Spinal cord (tissue), 10 donors: ENCODE measurements at places on chromosomes 13 and 19. TPM values are rescaled to one million over a fixed set of nuclear protein-coding genes. Genes with fewer than 3 reads are reported as not detected.
A peak's percentile ranks its signal among the peaks of the same experiment; 100 is the strongest.

- no peak overlapping the region for H3K27ac ChIP-seq
- H3K4me3 ChIP-seq = no peak overlapping the region
- no peaks in the 10 kb centered on the region for H3K36me3 ChIP-seq
- H3K27me3 ChIP-seq = peaks cover 2% of the 10 kb centered on the region
Measured at GRCh38 chr19:18070181-18070580, 16.6 kb downstream of the IL12RB1 start.

GRCh38 chr19:16825312-16826052 lies 3.7 kb upstream of the SIN3B start:
- peak; percentile 86 for DNase-seq
- H3K27me3 ChIP-seq = no peaks in the 10 kb centered on the region
- peak overlapping the region; percentile 70 for H3K27ac ChIP-seq
- H3K4me3 ChIP-seq = peak overlapping the region; percentile 26
- no peaks in the 10 kb centered on the region for H3K36me3 ChIP-seq

- peak; percentile 81 for DNase-seq
- no peaks in the 10 kb centered on the region for H3K36me3 ChIP-seq
- H3K27ac ChIP-seq = peak overlapping the region; percentile 62
- peaks cover 26% of the 10 kb centered on the region for H3K4me1 ChIP-seq
Measured at GRCh38 chr19:3336680-3337523, 29.5 kb upstream of the NFIC start.

DNA sequence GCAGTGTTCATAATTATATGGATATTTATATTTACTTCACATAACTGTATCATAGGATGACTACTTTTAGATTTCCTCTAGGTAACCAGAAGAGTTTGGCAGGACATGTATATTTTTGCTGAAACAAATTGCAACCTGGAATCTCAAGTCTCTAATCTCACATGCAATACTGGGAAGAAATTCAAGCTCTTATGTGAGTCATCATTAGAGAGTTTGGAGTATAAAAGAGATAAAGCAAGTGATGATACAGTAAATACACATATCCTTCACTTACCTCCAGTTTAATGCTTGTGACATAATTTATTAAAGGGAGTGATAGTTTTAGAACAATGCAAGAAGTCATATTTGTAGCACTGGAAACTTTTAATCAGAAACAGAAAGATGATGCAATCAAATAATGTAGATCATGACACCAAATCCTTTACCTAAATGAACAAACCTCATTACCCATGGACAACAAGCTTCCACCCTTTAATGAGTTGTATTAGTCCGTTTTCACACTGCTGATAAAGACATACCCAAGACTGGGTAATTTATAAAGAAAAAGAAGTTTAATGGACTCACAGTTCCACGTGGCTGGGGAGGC lies 15.8 kb upstream of the OR7A17 start:
- no peaks in the 10 kb centered on the region for H3K4me1 ChIP-seq
- peaks cover 7% of the 10 kb centered on the region for H3K27me3 ChIP-seq
- no peak overlapping the region for H3K27ac ChIP-seq
- no peak for DNase-seq

GRCh38 chr13:99087098-99087953 lies 109.5 kb upstream of the DOCK9 start:
- no peaks in the 10 kb centered on the region for H3K36me3 ChIP-seq
- peaks cover 12% of the 10 kb centered on the region for H3K27me3 ChIP-seq
- DNase-seq = peak; percentile 74
- H3K27ac ChIP-seq = peak overlapping the region; percentile 84
- peak overlapping the region; percentile 84 for H3K4me3 ChIP-seq

- H3K27ac ChIP-seq = no peak overlapping the region
- H3K4me3 ChIP-seq = no peak overlapping the region
- peaks cover 12% of the 10 kb centered on the region for H3K4me1 ChIP-seq
- DNase-seq = no peak
- H3K27me3 ChIP-seq = no peaks in the 10 kb centered on the region
Measured at GRCh38 chr13:24222756-24223155, 62.2 kb downstream of the SPATA13 start.

GRCh38 chr19:47863514-47863936 lies 4.5 kb downstream of the TPRX2 start:
- peaks cover 3% of the 10 kb centered on the region for H3K4me1 ChIP-seq
- DNase-seq = peak; percentile 87
- H3K27me3 ChIP-seq = no peaks in the 10 kb centered on the region
- no peak overlapping the region for H3K4me3 ChIP-seq

DNA sequence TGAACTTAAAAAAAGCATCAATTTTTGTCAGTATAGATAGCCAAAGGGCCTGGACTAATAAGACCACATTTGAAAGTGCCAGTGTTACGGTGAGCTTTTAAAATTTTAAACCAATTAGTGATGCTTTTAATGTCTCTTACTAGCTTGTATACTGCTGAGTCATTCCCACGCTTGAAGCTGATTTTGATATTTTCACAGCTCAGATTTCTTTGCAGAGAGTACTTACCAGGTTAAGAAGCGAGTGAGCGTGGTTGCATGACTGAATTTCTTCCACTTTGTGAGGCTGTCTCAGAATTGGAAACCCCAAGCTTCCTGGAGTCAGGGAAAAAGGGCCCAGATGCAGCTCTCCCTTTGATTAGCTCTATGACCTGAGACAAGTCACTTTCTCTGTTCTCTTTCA lies 74.5 kb upstream of the NBEA start:
- DNase-seq = no peak
- H3K4me1 ChIP-seq = no peaks in the 10 kb centered on the region
- H3K36me3 ChIP-seq = no peaks in the 10 kb centered on the region
- H3K4me3 ChIP-seq = no peak overlapping the region
- H3K27me3 ChIP-seq = no peaks in the 10 kb centered on the region

DNA sequence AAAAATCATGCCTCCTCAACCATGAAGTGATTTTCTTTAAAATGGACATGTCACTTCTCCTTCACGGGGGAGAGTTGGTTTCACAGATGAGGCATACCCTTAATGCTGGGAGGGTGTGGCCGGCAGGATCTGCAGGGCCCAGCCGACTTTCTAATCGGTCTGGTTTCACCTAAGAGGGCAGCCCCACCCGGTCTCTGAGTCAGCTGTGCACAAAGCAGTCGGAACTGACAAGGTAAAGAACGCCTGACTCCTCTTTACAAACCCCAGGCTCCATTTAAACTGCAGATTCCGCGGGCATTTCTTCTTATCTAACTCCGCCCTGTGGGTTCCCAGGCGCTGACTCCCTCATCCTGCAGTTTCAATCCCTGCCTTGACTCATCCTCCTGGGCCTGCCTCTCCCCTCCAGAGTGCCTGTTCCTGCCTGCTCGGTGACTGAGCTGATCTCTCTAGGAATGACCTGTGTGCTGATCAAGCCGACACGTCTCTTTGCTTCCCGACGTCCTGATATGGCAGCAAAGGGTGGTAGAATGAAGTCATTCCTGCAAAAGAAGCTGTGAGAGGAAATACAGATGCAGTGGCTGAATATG lies 63.4 kb downstream of the EFNB2 start:
- H3K4me1 ChIP-seq = peaks cover 15% of the 10 kb centered on the region
- no peak overlapping the region for H3K4me3 ChIP-seq
- H3K27me3 ChIP-seq = peaks cover 4% of the 10 kb centered on the region
- peak overlapping the region; percentile 59 for H3K27ac ChIP-seq
- H3K36me3 ChIP-seq = no peaks in the 10 kb centered on the region

- DNase-seq = no peak
- no peaks in the 10 kb centered on the region for H3K4me1 ChIP-seq
- no peak overlapping the region for H3K27ac ChIP-seq
- H3K27me3 ChIP-seq = no peaks in the 10 kb centered on the region
Measured at GRCh38 chr13:90535421-90535820, 812.1 kb upstream of the MIR17HG start.

- no peak overlapping the region for H3K27ac ChIP-seq
- peaks cover 5% of the 10 kb centered on the region for H3K4me1 ChIP-seq
- no peak for DNase-seq
- H3K27me3 ChIP-seq = no peaks in the 10 kb centered on the region
- H3K4me3 ChIP-seq = no peak overlapping the region
Measured at GRCh38 chr13:23667750-23668149, 97.5 kb downstream of the TNFRSF19 start.

The CCDC122 gene
- 4.7 TPM for polyA plus RNA-seq

The ZNF470 gene
- polyA plus RNA-seq = 15.9 TPM

The ZNF763 gene
- 3.8 TPM for polyA plus RNA-seq
